Stimulated activated CD8-positive, alpha-beta memory T cell treated with anti-CD3 and anti-CD28 coated beads, Interleukin-4, amount 100 ng/mL, for 4 hours (primary cell): ENCODE measurements at places on chromosomes 6 and 20.

GRCh38 chr6:87899499-87900147, 148.0 kb upstream of the SPACA1 start:
- no peak for DNase-seq

DNA sequence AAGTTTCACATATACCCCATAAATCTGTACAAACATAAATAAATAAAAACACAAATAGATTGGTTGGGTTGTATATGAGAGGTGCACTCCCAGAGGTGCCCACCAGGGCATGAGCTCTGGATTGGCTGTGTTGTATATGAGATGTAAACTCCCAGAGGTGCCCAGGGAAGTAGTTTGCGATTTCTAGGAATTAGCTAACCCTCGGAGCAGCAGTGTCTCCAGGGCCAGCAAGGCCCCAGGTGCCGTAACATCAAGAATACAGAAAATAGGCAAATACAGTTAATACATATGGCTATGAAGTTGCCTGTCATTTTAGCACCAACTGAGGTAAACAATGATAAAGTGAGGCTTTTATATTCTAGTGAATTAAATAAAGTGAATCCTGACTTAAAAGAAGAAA, 5.4 kb upstream of the GINM1 start:
- no peak for DNase-seq

GRCh38 chr20:51884561-51884960, 82.2 kb upstream of the SALL4 start:
- DNase-seq, result no peak

GRCh38 chr20:37990571-37991151, 42.6 kb downstream of the TTI1 start:
- peak; percentile 31 for DNase-seq

- DNase-seq, result no peak
Measured at GRCh38 chr6:3808759-3809514, 40.2 kb upstream of the FAM50B start.
